ENCODE measurements at places on chromosomes 1 and 21. TPM values are rescaled to one million over a fixed set of nuclear protein-coding genes. Genes with fewer than 3 reads are reported as not detected.

The EDEM3 gene
- 37.0 TPM for total RNA-seq

GRCh38 chr1:231632119-231632518, 5.5 kb downstream of the DISC1 start:
- DNase-seq, result no peak

DNA sequence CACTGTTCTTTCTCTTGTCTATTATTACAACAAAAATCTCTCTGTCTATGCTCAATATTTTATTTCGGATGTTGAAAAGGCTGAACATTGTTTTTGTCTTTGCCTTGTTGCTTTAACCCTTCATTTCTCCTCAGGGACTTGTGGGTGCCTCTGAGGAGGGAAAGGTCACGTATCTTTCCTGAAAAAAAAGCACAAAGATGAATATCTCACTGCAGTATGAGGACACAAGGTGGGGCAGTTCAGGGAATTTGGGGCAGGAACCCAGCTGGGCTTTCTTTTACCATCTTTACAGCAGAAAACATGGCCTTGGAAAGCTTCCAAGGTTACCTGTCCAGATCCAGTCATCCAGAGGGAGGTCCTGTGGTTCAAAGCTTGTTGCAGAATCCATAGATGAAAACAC, 99.1 kb upstream of the LPGAT1 start:
- no peak for DNase-seq

GRCh38 chr1:163561580-163562295, 240.0 kb downstream of the NUF2 start:
- no peak for DNase-seq

The NR5A2 gene
- total RNA-seq, result 8.2 TPM

The ZMYND12 gene
- 3.5 TPM for total RNA-seq

GRCh38 chr1:29880556-29880955, 644.2 kb downstream of the PTPRU start:
- DNase-seq, result no peak

GRCh38 chr1:31605908-31606427, 11.5 kb upstream of the HCRTR1 start:
- DNase-seq, result no peak

The AMY1C gene
- 1.7 TPM for total RNA-seq

GRCh38 chr1:160030657-160031364, 979 bp downstream of the PIGM start:
- peak; percentile 8 for DNase-seq

DNA sequence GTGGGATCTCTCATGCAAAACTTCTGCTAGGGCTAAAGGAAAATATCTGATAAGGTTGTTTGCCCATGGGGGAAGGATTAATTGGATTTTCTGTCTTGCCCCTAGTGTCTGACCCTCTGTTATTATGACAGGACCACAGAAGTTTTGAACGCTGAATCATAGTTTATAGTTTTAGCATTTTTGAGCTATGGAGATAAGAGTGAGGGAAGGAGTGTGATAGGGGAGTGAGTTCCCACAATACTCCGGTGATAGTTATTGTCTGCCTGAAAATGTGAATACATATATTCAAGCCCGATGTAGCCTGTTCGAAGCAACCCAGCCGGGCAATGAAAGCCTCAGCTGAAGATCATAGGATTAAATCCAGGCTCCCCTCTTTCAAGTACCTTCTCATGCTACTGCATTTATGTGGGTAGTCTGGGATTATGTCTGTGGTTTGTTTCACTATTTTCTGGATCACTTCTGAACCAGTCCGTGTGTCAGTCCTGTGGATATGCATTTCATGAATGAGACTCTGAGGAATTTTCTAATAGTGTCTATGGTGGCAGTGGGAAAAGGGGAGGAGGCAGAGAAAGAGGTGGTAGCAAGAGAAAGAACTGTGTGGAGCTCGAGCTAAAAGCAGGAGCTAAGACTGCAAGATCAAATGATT, 258.7 kb downstream of the DISC1 start:
- DNase-seq, result no peak

The NTMT2 gene
- total RNA-seq, result not detected

The CYP4A22 gene
- not detected for total RNA-seq

DNA sequence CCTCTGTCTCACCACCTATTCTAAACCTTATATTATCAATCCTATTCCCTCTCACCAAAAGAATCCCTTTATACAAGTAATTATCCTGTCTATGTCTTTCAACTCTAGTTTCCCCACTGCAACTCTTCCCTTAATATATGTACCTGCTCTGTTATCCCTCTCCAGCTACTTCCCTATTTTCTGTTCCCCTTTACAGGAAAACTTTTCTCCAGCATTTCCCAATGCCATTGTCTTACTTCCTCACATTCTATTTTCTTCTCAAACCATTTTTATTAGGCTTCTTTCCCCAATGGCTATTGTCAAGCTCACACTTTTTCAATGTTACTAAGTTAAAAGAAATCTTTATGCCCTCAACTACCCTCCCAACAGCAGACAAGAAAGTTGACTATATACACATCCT, 11.6 kb downstream of the DPYD start:
- no peak for DNase-seq

DNA sequence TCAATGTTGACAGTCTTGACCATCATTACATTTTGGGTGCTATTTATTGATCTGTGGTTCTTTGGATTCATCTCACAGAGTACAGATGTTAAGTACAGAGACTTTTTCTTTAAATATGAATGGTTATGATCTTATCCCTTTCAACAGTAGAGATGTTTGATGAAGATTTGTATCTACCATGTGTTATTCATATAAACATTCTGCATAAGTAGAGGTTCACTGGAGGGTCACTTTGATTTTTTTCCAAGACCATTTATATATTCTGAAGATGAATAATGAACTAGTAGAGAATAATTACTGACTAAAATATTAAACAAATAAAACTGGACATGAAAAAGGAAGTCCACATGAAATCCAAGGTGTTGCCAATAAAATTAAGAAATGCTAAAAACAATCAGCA, 28.6 kb upstream of the HUNK start:
- DNase-seq, result no peak

GRCh38 chr1:166950156-166950555, 25.2 kb downstream of the ILDR2 start:
- DNase-seq, result no peak

- DNase-seq, result no peak
Observed at GRCh38 chr1:51627672-51628071, 10.8 kb downstream of the OSBPL9 start.

Measured in thyroid gland (tissue), 4 donors.